ENCODE measurements at places on chromosomes 3 and 15. TPM values are rescaled to one million over a fixed set of nuclear protein-coding genes. Genes with fewer than 3 reads are reported as not detected.

CKMT1A gene
- total RNA-seq: 2.6 TPM

CGNL1 gene
- total RNA-seq: 1.2 TPM

GPR27 gene
- total RNA-seq: 3.1 TPM

SQOR gene
- total RNA-seq: 75.4 TPM

ZBED2 gene
- total RNA-seq: 0.33 TPM

RBP2 gene
- total RNA-seq: not detected
